Hematopoietic multipotent progenitor cell (in vitro differentiated cells): ENCODE measurements at places on chromosomes 3 and 15.

- no peak for DNase-seq
These were observed 136.2 kb downstream of the CHDH start for GRCh38 chr3:53709860-53710674.

- no peak for DNase-seq
These were observed 155.2 kb downstream of the RBPMS2 start for GRCh38 chr15:64619880-64620839.

DNA sequence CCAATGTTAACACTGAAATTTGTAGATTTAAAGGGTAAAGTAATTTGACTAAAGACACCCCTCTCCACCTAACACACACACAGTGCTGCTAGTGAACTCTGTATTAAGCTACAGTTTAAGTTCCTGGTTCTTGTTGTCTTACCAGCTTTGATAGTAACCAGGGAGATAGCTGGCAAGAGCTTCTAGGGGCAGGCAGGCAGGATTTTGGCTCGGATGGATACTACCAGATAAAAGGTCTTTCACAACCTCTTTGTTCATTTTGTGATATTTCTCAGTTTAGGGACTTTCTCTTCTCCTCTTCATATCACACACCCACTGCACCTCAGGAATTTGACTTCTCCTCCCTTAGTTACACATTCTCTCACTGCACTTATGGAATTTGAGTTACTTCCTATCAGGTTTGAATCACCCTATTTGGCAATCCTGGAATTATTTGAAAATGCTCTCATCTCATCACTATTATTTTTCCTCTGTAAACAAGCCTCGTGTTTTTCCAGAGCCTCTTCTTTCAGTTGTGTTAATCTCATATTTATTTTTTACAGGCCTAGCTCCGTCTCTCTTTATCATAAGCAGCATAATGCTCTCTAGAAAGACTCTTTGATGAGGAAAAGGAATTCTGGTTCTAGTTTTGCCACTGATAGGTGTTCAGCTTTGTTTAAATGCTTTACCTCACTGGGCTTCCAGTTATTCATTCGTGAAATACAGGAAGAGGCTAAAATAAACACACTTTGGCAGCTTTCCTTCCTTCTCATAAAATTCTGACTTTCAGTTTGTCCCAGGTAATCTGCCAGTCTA lies 23.0 kb upstream of the CLDN1 start:
- no peak for DNase-seq

GRCh38 chr15:78203346-78204225 lies 30.8 kb downstream of the ACSBG1 start:
- no peak for DNase-seq

- DNase-seq = no peak
These were observed 69.8 kb upstream of the SLC4A7 start for GRCh38 chr3:27553886-27554540.

- DNase-seq = no peak
These were observed 112.6 kb upstream of the MB21D2 start for GRCh38 chr3:193030276-193030675.

DNA sequence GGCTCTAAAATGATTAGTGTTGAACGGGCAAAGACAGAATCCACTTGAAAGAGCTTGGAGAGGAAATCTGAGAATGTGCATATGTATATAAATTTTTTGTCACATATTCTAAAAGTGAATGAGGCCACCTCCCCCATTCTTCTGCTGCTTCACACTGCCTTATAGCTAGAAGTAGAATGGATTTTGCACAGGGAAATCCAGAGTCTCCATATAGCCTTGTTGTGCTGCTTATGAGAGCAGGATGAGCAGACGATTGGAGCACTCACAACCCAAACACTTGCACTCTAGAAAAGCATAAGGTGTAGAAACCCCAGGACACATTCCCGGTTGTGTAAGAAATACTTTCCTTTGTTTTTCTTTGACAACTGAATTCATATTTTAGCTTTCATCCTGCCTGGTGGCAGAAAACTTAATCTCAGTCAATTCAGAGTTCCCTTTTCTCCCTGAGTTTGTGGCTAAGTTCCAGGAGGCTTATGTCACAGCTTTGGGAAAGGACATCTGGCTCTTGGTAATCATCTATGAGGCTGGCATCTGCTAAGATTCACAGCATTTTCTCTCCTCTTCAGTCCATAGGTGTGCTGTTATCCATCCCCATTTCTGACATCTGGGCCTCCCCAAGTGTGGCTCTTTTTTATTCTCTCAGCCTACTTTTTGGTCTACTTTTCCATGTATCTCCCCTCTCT lies 188.4 kb upstream of the PFN2 start:
- no peak for DNase-seq

DNA sequence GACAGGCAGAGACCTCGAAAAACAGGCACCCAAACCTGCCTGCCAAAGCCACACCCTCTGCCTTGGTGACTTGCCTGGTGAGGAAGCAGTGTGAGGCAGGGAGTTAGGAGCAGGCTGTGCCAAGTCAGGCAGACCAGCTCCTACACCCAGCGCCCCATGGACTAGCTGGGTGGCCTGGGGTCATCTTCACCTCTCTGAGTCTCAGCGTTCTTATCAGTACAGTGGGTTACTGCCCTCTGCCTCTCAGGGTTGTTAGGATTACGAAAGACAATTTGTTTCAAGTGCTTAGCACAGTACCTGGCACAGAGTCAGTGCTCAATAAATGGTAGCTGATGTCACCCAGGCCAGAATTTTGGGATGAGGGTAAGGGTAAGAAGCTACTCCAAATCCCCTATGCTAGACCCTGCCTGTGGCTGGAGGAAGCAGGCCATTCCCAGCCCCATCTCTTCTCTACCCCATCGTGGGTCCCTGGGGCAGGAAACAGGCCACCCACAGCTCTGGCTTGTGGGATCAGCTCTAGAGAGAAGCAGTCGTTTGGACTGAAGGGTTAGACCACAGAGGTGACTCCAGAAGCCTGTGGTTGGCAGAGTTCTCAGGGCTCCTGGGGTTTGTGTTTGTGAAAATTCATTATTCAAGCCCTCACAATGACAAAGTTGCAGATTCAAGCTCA lies 10.1 kb downstream of the SLC51B start:
- no peak for DNase-seq
